ENCODE measurements at places on chromosomes 16 and 17.

- peak; percentile 63 for DNase-seq
Measured at GRCh38 chr16:3879887-3880564, 487 bp downstream of the CREBBP start.

- no peak for DNase-seq
Measured at GRCh38 chr17:2435181-2435741, 34.4 kb upstream of the MNT start.

DNA sequence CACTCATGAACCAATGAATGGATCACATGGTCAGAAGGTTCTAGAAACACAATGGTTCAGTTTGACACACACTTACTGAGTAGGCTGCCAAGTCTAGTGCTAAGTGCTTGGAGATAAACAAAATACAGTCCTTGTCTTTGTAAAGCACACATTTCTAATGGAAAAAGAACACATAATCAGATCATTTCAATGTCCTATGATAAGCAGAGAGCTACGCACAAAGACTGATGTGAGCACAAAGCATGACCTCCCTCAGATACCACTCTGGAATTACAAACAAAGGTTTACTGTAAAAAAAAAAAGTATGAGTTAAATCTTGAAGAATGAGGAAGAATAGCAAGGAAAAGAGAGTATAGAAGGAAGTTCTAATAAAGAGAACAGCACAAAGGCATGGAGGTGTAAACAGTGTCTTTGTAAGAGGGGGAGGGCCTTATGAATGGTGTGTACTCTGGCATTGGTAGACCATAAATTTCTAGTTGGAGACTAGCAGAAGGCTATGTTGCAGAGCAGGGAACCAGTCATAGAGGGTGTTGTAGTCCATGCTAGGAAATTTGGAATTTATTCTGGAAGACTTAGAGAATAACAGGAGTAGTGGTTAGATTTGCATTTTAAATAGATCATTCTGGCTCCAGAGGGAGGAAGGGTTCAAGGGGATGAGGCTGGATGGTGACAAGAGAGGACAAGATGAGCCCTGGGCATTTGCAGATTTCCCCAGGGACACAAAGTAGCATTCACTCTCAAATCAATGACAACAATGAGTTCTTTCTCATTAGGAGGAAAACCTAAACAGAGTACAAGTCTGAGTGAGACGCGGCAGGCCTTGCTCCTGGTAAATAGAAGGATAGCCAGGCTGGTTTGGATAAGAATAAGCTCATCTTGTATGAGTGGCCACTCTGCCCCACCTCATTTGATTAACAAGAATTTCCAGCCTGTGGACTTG lies 468.0 kb downstream of the TOX3 start:
- no peak for DNase-seq

- DNase-seq = no peak
Measured at GRCh38 chr17:31313982-31314781, at the start of gene EVI2B. Gene EVI2B, minus strand, starts transcription at chr17:31314054. Its CDS starts 8,445 bp downstream, at chr17:31305609.

DNA sequence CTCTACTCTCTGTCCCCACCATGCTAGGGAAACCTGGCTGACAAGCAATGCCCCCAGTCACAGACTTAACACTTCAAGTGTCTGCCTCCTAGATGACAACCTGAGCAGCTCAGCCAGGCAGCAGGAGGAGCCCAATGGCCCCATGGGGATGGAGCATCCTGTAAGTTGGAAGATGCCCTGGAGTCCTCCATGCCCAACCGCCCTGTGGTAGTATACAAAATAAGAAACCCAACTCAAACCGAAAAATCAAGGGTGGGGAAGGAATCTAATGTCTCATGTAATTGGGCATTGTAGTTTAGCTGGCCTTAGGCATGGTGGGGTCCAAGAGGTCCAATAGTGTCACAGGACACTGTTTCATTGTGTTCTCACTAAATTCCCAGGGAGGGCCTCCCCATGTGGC lies 104.0 kb downstream of the AIPL1 start:
- DNase-seq = no peak

DNA sequence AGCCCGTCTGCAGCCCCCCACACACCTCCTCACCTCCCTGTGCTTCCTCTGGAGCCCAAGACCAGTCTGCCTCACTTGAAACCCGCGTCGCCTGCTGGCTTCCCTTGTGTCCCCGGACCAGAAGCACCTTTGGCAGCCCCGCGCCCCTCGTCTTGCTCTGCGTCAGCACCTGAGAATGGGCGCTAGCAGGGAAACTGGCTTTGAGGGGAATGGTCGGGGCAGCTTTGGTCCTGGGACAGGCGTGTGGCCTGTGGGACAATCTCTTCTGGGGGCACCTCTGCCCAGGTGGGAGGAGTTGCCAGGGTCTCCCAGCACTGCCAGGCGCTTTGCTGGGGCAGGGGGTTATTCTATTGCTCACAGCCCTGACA lies 3.6 kb upstream of the MAFG start:
- DNase-seq = no peak

- no peak for DNase-seq
Measured at GRCh38 chr17:57160624-57161023, 75.6 kb downstream of the AKAP1 start.

DNA sequence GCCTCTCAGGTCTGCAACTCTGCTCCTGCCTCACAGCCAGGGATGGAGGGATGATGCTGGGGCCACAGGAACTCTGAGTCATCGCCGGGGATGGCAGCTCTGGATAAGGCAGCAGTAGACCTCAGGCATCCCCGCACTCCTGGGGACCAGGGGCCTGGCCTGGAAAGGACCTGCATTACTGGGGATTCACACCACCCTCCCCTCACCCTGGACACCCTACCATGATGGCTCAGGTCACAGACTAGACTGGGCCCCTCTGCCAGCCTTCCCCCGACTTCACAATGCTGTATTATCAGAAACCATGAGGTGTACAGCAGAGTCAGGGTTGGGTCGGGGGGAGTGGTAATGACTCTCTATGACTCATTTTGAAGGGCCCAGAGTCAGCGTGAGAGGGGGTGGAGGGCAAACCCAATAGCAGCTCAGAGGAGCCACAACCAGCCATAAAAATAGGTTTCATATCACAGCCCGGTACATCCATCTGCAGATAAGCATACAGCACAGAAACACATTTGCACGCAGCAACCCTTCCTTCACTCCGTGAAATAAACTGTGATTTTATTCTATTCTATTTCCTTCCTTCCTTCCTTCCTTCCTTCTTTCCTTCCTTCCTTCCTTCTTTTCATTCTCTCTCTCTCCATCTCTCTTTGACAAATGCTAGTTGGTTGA lies 28.8 kb downstream of the DYNLRB2 start:
- DNase-seq = peak; percentile 44

GRCh38 chr17:47363171-47363570 lies 39.4 kb downstream of the EFCAB13 start:
- DNase-seq = no peak

GRCh38 chr17:5344914-5345313 lies 62.8 kb downstream of the RABEP1 start:
- no peak for DNase-seq

DNA sequence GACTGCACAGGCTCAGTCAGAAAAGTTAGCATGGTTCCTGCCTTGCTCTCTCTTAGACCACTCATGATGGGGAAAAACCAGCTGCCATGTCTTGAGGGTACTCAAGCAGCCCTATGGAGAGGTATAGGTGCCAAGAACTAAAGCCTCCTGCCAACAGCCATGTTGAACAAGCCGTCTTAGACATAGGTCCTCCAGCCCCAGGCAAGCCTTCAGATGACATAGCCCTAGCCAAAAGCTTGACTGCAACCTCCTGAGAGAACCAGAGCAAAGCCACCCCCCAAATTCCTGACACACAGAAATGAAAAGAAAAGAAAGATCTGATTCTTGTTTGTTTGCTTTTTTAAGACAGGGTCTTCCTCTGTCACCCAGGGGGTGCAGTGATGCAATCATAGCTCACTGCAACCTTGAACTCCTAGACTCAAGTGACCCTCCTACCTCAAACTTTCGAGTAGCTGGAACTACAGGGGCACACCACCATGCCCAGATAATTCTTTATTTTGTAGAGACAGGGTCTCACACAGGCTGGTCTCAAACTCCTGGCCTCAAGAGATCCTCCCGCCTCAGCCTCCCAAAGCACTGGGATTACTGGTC lies 36.3 kb downstream of the CMTM3 start:
- no peak for DNase-seq

DNA sequence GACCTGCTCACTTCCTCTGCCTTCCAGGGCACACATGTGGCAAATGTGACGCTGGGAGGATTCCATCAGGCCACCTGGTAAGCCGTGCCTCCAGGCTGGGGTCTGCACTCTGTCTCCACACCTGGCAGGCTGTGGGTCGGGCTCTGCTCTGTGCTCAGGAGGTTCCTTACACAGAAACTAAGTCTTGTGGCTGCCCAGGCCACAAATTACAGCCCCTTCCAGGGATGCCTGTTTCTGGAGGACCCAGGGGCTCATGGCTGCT lies 58.2 kb downstream of the RMI2 start:
- no peak for DNase-seq

- no peak for DNase-seq
Measured at GRCh38 chr17:57860414-57860999, 10.7 kb upstream of the MRPS23 start.

DNA sequence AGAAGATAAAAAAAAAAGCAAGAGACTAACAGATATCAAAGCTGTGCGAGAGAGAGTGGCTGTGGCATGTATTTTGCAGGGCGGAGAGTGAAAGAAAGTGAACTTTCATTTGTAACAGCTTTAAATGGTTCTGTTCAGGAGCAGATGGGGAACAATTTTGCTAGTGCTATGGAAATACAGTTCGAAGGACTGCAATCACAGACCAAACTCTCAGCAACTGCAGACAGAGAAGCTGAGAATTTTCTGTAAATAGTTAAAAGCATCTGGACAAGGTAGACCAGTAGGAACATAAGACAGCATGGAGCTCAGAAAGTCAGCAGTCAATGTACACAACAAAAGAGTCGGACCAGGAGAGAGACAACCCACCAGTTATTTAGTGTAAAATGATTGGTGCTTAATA lies 62.3 kb downstream of the TBX4 start:
- DNase-seq = no peak

DNA sequence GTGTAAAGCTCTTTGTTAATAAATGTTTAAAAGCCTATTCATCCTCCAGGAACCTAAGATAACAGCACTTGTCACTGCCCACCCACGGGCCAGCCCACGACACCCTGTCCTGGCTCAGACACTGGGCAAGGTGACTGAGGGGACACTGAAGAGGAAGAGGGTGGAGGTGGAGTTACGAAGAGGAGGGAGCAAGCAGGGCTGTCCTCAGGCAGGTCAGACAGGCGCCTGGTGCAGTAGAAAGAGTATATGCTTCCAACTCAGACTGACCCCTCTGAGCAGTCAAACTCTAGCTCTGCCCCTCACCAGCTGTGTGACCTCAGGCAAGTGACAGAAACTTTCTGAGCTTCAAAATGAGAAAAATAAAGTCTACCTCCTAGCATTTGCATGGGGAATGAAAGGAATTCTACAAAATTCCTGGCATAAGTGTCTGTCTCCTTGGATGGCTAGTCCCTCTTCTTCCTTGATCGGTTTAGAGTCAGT lies 22.8 kb downstream of the TEX2 start:
- DNase-seq = no peak

DNA sequence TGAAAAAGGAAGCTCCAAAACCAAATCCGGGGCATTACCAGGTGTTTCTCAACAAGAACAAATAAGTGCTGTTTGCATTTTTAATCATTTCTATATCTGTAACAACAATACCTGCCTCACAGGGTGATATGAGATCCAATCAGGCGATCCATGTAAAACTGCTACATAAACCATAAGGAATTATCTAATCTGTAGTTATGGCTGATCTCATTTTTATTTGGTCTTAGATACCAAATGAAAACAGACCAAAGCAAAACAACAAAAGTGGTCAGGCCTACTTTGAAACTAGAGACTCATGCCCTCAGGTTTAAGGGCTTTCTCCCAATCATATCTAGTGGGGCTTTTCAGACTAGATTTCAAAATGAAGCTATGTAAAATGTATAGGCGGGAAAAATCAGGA lies 28.3 kb downstream of the XPO6 start:
- no peak for DNase-seq

DNA sequence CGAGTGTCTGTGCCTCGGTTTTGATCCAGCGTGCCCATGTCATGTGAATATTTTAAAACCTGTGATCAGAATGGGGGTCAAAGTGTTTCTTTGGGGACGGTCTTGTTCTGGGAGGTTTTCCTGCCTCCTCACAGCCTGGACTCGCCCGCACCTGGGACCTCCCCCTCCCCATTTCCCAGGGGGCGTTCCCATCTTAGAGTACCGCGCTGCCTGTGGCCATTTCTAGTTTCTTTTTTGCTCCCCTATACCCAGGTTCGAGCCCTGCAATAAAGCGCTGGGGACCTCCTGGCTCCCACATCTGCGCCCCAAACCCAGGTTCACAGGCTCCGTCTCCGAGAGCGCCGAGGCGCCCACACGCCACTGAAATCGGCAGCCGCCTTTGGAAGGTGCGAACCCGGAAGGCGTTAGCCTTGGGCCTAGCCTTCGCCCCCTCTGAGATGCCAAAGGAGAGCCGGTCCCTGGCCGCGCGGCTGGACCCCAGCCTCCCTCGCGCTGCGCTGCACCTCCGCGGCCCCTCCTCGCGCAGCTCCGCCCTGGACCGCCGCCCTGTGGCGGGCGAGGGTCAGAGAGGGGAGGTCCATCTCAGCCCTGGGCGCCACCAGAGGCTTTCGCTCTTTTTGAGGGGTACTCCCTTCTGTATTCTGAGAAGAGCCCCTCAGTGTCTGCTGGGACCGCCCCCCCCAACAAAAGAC lies 1.7 kb downstream of the KCNJ12 start:
- no peak for DNase-seq

DNA sequence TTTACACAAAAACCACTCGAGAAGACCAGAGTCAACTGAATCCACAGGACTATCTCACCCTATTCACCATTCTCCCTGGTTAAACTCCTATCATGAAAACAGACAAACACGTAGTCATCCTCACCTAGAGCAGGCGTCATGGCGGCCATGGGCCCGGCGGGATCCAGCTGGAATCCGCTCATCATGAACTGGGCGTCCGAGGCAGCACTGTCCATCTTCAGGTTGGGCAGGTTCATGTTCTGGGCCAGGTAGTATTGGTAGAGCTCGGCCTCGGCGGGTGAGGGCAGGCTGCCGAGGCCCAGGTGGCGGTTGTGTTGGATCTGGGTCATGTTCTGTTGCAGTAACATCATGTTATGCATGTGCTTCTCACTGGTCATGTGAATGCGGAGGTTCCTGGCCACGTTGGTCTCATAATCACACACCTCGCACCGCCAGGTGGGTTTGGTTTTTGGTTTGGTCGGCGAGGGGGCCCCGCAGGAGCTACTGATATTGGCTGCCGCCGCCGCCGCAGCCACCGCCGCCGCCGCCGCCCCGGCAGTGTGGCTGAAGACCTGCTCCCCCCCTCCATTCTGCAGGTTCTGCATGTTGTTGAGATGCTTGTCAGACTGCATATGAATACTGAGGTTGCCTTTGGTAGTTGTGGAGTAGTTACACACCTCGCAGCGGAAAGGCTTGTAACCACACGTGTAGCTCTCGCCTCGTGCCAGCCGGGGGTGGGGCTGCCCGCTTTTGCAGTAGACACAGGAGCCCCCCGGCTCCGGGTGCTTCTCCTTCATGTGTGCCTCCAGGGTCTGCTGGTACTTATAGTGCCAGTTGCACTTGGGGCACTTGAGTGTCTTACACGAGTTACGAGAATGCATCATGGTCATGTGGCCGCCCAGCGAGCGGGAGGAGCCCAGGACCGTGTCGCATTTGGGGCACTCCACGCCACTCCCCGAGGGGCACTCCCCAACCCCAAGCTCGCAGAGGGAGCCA lies 90.3 kb downstream of the ZFHX3 start:
- DNase-seq = no peak

- DNase-seq = no peak
Measured at GRCh38 chr17:42276609-42277341, 584 bp upstream of the STAT5B start.

Data from stimulated activated CD8-positive, alpha-beta memory T cell treated with anti-CD3 and anti-CD28 coated beads, Interleukin-12 subunit alpha, Interleukin-12 subunit beta, amount 100 ng/mL, for 4 hours (primary cell).